ENCODE measurements at places on chromosomes 3 and 15.

GRCh38 chr3:28590860-28591259 is 242.2 kb upstream of the AZI2 start:
- DNase-seq = no peak

GRCh38 chr3:73681610-73682009 is 56.9 kb upstream of the PDZRN3 start:
- DNase-seq = no peak

GRCh38 chr3:154657218-154657617 is 227.2 kb upstream of the GPR149 start:
- DNase-seq = no peak

DNA sequence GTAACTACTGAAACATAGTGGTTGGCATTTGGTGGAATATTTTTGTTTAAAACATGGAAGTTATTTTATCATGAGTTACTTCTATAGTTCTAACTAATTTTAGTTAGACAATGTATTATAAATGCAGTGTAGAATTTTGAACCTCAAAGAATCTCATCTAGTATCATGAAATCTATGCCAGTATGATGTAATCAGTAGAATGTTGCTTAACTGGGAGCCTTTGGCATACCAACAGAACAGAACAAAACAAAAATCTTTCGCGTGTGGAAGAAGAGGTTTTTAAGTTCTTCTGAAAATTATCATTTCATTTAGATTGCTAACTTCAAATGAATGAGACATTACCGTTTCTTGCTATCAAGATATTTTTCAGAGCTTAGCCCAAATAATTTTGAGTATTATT is 98.4 kb upstream of the LRRFIP2 start:
- DNase-seq = no peak

- DNase-seq = no peak
Measured at GRCh38 chr15:49036650-49037545, 9.3 kb downstream of the SECISBP2L start.

- no peak for DNase-seq
Measured at GRCh38 chr15:101532865-101533264, 43.4 kb upstream of the PCSK6 start.

- DNase-seq = no peak
Measured at GRCh38 chr15:67192185-67192820, 62.2 kb downstream of the AAGAB start.

GRCh38 chr15:47565949-47566348 is 151.4 kb upstream of the SEMA6D start:
- DNase-seq = no peak

DNA sequence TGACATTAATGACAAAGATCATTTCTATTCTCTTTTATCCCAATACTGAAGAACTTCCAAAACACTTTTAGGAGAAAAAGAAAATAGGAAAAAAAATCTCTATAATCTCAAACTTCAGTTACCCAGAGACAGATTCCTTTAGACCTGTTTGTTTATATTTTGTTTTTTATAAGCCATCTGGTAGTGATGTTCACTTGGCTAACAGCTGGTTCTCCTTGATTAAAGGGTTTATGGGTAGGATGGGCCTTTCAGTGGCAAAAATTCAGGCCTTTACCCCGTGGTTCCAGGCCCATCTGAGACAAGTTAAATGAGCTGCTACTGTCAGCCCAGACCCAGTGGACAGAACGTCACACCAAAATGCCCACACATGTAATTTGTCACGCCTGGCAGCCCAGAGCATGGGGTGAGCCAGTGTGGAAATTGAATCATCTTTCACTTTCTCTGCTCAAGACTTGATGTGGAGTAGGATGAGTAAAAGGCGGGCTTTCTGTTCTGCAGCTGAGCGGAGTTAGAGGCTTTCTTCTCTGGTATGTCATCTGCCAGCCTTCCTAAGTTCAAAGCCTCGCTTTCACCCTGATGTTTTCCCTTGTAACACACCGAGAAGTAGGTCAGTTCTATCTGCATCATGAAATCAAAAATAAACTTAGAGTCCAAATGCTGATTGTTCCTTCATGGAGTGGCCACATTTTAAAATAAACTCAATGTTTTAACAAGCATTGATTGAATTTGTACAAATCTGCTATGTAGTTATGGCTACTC is 62.5 kb upstream of the SKOR1 start:
- peak; percentile 72 for DNase-seq

GRCh38 chr15:80267658-80268057 is 15.6 kb upstream of the CTXND1 start:
- no peak for DNase-seq

DNA sequence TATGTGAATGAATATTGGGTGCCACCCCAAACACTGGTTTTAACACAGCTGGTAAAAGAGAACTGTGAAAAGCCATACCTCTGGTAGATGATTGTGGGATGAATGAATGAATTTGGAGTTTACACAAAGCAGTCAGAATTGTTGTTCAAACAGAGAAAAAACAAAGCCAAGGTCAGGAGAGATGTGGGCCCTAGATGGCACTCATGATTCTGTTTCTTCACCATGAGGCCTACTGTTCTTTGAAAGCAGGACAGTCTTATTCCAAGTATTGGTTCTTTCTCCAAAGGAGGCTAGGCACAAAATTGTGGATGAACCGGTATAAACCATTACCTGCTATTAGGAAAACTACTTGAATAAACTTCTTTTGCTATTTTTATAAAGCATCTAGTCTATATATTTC is 97.6 kb downstream of the SAMMSON start:
- DNase-seq = no peak

GRCh38 chr3:39990532-39990931 is 181.1 kb downstream of the MYRIP start:
- DNase-seq = no peak

DNA sequence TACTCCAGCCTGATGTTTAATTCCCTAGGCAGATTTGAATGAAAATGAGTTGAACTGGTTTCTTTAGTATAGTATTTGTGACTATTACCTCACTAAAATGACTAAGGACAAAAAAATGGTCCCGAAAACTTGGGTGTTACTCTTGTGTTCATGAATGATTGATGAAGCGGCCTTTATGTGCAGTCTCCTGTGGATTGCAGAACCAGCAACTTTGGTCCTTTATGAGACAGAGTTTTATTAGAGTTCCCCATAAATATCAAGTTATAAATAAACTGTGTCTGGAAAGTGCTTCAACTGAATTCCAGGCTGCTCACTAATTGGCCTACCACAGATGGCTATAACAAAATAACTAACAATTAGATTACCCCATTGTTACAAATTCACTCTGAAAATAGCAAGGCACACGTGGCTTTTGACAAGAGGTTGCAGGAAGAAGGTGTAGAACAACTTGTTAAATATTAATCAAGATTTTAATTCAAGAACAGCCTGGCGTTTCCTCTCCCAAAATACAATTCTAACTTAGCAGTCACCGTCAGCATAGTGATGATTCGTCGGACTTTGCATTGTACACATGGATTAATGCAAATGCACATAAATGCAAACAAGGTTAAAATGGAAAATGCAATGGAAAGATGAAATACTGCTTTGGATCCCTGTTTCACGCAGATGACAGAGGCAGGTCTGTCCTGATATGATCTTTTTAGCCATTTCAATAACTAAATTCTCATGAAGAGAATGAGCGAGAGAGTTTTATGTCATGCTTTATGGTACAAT is 567.3 kb upstream of the ZNF717 start:
- no peak for DNase-seq

DNA sequence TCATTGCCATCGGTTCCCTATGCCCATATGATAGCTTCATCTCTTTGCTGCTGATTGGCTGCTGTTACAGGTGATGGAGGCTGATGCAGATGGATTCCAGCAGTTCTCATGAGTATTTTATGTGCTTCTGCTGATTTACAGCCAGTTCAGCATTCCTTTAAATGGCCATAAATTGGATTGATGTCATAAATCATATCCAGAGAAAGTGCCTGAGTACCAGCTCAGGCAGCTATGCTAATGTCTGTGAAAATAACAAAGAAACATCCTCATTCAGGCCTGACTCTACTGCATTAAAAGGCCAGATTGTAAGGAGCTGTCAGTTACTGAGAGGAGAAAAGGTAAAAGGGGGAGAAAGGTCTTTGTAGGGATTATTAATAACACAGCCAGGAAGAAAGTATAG is 756.8 kb downstream of the IGSF11 start:
- DNase-seq = no peak

- DNase-seq = no peak
Measured at GRCh38 chr15:54462511-54462913, 484.3 kb downstream of the UNC13C start.

DNA sequence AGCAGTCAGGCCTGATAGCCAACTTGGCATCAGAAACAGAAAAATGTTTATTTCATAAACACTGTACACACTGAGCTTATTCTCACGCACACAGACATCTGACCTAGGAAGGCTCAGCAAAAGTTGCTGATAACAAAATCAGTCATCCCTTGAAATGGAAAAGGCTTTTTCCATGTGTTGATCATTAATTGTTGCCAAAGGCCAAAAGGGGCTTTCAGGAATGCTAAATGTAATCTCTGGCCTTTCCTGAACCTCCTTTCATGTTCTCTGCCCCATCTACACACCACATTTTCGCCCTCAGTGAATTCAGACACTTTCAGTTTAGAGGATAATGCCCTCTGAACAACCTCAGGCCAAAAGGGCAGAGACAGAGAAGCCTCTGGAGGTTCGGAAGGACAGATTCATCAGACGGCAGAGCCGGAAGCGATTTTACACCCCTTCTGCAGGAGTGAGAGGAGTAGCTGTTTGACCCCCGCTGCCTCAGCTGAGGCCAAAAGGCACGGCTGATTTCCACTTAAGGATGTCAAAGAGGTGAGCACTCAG is 14.5 kb downstream of the RTP4 start:
- no peak for DNase-seq

DNA sequence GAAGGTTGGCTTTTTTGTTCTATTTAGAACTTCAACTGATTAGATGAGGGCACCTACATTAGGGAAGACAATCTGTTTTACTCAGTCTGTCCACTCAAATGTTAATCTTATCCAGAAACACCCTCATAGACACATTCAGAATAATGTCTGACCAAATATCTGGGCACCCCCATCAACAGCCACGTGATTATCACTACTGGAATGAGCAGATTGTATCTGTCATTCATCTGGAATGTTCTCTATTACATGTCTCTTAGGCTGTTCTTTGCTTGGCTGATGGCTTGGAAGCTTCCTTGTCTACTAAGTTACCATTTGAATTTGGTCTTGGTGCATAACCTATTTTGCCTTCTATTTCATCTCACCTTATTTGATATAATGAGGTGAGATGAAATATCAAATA is 15.7 kb upstream of the LRRC58 start:
- no peak for DNase-seq

DNA sequence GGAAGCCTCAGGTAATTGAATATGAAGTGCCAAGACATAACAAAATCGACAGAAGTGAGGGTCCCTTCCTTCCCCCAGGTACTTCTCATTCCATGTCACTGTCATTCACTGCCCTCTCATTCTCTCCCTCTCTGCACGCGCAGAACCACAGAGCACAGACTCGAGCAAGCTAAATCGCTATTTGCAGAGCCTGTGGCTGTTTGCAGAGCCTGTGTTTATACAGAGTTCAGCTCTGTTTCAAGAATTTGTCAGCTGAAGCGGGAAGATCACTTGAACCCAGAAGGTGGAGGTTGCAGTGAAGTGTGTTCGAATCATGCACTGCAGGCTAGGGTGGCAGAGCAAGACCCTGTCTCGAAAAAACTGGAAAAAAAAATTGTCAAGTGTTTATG is 2.5 kb downstream of the VILL start:
- no peak for DNase-seq

GRCh38 chr3:104323226-104323625 is 1043.5 kb upstream of the ALCAM start:
- no peak for DNase-seq

- no peak for DNase-seq
Measured at GRCh38 chr3:124137216-124137615, 145.3 kb upstream of the ROPN1 start.

DNA sequence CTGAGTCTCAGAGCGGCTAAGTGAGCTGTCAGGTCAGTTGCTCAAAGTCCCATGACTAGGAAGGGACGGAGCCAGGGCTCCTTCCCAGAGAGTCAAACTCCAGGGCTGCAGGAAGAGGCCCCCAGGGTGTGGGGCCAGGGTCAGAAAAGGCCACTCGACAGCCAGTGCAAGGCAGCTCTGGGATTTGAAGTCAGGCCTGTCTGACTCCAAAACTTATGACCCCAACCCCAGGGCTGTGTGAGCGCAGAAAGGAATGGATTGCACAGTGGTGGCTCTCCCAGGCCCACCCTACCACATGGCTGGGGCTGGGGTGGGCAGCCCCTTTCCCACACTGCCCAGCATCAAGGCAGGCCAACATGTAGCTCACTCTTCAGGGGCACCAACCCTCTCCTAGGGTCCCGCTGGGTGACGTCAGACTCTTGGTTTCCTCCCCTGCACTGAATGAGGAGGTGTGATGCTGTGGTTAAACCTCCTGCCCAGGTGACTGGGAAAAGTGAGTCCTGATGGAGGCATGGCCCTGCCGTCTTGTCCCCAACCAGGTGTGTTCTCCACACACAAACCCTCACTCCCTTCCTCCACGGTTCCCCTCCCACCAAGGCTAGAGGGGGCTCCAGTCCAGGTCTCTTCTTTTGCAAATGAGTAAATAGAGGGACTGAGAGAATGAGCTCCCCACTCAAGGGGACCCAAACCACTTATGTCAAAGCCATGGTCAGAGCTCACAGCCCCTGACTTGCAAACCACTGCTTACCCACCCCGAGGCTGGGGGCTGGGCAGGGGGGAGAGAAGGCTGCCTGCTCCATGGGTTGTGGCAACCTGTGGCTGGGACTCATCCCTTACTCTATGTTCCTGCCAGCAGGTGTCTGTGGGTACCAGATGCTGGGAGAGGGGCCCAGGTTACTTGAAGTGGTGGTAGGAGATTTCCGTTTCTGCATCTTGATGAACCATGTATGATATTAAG is 23.8 kb upstream of the CORO2B start:
- no peak for DNase-seq

DNA sequence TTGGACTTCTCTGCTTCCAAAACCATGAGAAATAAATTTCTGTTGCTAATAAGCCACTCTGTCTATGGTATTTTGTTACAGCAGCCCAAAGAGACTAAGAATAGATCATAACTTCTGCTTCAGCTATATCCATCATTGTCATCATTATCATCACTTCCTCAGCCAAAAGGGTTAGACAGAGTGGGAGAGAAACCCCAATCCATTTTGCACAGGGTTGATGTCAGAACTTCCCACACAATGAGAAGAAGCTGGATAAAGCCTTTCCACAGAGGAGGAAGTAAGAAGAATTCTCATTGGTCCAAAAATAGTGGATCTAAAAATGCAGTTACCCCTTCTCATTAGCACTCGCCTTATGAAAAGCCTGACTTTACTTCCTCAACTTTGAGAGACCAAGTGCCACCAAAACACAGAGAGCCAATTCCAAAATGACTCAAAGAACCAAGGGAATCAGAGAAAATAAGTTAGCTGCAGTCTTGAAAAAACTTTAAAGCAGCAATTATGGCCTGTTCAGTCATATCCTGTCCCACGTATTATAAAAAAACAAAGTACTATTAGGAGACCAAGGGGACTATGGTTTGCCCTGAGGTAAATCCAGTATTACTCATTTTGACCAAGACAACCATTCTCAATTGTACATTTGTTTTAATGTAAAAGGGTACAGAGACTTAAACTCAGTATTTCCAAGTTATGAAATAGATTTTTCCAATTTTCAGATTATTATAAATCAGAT is 80.2 kb downstream of the WNT5A start:
- no peak for DNase-seq

GRCh38 chr3:4807381-4808280 is 171.6 kb upstream of the BHLHE40 start:
- no peak for DNase-seq

GRCh38 chr3:124701687-124702086 is 28.6 kb upstream of the UMPS start:
- DNase-seq = no peak
